ENCODE measurements at places on chromosomes 2 and 18. TPM values are rescaled to one million over a fixed set of nuclear protein-coding genes. Genes with fewer than 3 reads are reported as not detected.

The DLGAP1 gene
- not detected for total RNA-seq

The GREB1L gene
- not detected for total RNA-seq

DNA sequence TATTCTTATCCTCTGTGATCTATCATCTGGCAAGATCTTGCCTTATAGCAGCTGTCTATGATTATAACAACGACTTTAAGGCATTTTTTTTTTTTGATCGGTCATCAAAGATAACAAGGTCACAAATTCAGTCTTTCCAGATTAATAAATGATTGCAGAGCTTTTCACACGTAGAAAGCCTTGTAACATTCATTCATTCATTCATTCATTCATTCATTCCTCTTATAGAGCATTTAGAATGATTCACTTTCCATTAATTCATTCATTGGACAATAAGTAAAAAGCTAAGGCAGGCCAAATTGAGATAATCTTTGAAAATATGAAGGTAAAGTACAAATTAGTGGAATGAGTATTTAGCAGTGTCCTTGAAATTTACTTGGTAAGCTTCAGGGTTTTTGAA is 223.7 kb downstream of the NUP35 start:
- no peaks in the 10 kb centered on the region for H3K4me1 ChIP-seq
- no peak overlapping the region for H3K27ac ChIP-seq
- no peak for DNase-seq
- H3K36me3 ChIP-seq: no peaks in the 10 kb centered on the region
- no peaks in the 10 kb centered on the region for H3K27me3 ChIP-seq

GRCh38 chr2:99851811-99852210 is 290.6 kb downstream of the AFF3 start:
- no peak overlapping the region for H3K27ac ChIP-seq
- no peak overlapping the region for H3K4me3 ChIP-seq
- H3K27me3 ChIP-seq: peaks cover 1% of the 10 kb centered on the region
- H3K36me3 ChIP-seq: no peaks in the 10 kb centered on the region
- H3K4me1 ChIP-seq: no peaks in the 10 kb centered on the region
- no peak for DNase-seq

DNA sequence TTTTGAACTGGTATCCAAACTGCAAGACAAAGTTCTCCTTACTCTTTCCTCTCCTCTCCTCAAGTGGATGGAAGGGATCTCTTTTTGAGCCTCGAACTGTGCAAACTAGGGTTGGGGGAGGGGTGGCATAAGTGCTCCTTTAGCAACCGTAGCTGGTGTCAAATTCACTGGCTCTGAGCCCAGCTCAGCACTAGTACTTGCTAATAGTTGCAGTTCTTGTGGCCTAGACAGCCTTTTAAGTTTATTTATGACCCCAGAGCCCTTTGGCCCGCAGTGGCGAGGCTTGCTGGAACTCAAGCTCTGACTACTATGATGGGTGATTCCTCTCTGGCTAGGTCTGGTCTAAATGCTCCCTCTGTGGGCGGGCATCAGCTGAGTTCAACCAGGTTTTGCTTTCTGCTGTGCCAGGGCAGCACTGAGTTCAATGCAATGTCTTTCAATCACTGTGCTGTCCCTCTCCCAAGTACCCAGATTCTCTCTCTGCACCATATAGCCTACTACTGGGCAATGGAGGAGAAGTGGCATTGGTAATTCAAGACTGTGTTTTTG is 528.4 kb upstream of the SYT4 start:
- no peaks in the 10 kb centered on the region for H3K36me3 ChIP-seq
- H3K4me1 ChIP-seq: no peaks in the 10 kb centered on the region
- H3K4me3 ChIP-seq: no peak overlapping the region
- no peak overlapping the region for H3K27ac ChIP-seq
- no peaks in the 10 kb centered on the region for H3K27me3 ChIP-seq

DNA sequence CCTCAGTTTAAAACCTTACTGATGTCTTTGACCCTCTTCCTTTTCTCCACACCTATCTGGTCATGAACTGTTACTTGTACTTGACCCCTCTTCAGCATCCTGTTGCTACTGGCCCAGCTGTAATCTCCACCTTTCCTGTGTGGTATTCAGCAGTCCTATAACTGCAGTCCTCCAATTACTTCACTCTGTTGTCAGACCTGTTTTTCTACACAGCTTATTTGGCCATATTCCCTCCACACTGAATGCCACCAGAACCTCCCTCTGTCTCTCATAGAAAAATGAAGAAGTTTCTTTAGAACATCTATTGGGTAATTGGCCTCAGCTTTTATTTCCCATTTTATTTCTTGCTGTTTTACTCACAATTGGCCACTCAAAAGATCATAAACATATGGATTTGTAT is 155.4 kb downstream of the ASXL3 start:
- H3K36me3 ChIP-seq: no peaks in the 10 kb centered on the region
- no peaks in the 10 kb centered on the region for H3K4me1 ChIP-seq
- DNase-seq: no peak
- H3K27ac ChIP-seq: no peak overlapping the region
- no peak overlapping the region for H3K4me3 ChIP-seq
- no peaks in the 10 kb centered on the region for H3K27me3 ChIP-seq

DNA sequence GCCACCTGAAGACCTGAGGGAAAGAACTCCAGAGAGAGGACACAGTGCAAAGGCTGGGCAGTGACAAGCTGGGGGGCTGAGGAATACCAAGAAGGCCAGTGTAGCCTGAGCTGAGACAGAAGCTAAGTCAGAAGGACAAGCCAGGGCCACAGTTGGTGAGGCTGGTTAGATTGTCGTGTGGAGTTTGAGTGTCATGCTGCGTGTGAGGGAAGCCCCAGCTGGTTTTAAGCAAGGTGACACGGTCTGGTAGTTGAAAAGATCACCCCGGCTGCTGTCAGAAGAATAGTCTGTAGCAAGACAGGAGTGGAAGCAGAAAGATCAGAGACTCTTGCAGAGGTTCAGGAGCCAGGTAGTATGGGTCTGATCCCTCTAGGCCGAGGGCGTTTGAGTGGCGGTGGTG is 50.6 kb upstream of the RMDN2 start:
- no peak for DNase-seq
- H3K4me3 ChIP-seq: no peak overlapping the region
- peaks cover 2% of the 10 kb centered on the region for H3K27me3 ChIP-seq
- H3K36me3 ChIP-seq: peaks cover 2% of the 10 kb centered on the region

DNA sequence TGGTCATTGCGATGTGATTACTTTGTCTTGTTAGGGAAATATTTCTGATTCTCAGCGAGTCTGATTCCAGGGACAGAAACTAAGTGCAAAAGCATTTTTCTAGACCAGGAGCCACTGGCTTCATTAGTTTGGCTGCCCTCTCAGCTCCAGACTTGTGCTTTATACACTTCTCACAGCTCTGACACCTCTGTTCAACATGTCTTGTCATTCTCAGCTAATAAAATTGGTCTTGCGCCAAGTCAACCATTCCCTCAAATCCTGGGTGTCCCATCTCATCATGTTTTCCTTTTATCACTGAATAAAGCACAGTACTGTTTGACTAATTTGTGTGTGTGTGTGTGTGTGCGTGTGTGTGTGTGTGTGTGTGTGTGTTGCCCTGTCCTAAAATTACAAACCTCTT is 215.5 kb upstream of the EPHA4 start:
- no peaks in the 10 kb centered on the region for H3K27me3 ChIP-seq
- no peaks in the 10 kb centered on the region for H3K4me1 ChIP-seq
- DNase-seq: no peak
- H3K27ac ChIP-seq: no peak overlapping the region

- no peak overlapping the region for H3K27ac ChIP-seq
- no peak overlapping the region for H3K4me3 ChIP-seq
- H3K4me1 ChIP-seq: no peaks in the 10 kb centered on the region
Observed at GRCh38 chr18:46458472-46458871, 198.5 kb downstream of the LOXHD1 start.

- no peak overlapping the region for H3K4me3 ChIP-seq
- no peaks in the 10 kb centered on the region for H3K36me3 ChIP-seq
- DNase-seq: no peak
- no peaks in the 10 kb centered on the region for H3K27me3 ChIP-seq
Observed at GRCh38 chr2:182319556-182320505, 107.0 kb downstream of the PDE1A start.

GRCh38 chr18:12369211-12369610 is 7.8 kb downstream of the AFG3L2 start:
- no peak overlapping the region for H3K4me3 ChIP-seq
- DNase-seq: no peak
- no peak overlapping the region for H3K27ac ChIP-seq
- peaks cover 54% of the 10 kb centered on the region for H3K36me3 ChIP-seq

DNA sequence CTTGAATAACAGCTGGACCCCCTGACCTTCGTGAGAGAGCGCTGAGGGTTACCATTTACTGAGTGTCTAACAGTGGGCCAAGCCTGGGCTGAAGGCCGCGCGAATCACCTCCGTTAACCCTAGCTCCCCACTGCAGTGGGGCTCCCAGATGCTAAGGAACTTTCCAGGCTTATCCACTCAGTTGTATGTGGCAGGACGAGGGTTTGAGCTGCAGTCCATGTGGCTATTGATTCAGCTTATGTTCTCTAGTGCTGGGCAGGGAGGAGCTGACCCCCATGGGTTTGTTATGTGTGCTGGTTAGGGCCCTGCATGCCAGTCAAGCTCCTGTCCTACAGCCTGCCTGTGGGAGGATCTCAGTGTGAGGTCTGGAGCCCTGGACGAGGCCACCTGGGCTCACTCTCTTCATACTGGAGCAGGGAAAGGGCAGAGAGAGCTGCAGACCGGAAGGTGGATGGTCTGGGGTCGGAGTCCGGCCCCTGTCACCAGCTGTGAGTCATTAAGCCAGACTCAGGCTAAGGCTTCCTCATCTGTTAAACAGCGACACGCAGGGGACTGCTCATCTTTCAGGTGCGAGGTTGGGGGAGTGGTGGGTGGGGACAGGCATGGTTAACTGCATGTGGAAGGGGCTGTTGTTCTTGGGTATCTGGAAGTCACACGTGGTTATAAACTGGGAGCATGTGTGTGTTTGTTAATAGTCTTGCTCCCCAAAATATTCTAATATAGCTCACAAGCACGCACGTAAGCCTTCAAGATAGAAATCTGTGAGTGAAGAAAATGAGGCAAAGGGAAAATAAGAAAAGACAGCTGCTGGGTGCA is 6.6 kb downstream of the PSD4 start:
- peak overlapping the region; percentile 63 for H3K4me3 ChIP-seq
- H3K27ac ChIP-seq: peak overlapping the region; percentile 75

- no peaks in the 10 kb centered on the region for H3K36me3 ChIP-seq
- H3K27ac ChIP-seq: no peak overlapping the region
- peaks cover 4% of the 10 kb centered on the region for H3K27me3 ChIP-seq
- no peak for DNase-seq
- H3K4me1 ChIP-seq: no peaks in the 10 kb centered on the region
Observed at GRCh38 chr2:196383799-196384198, 212.4 kb upstream of the STK17B start.

DNA sequence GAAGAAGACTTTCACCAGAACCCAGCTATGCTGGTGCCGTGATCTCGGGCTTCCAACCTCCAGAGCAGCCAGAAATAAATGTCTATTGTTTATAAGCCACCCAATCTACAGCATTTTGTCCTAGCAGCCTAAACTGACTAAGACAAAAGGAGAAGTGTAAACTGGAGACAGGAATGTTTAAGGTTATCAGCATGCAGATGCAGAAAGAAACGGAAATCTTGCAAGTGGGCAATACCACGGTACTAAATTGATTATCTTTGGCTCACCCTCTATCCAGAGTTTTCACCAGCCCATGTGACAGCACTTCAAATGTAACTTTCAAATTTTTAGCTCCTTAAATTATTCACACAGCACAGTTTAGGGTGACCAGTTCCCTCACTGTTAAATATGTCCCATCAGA is 5.7 kb upstream of the CAPN14 start:
- peaks cover 21% of the 10 kb centered on the region for H3K27me3 ChIP-seq
- no peak overlapping the region for H3K4me3 ChIP-seq
- no peak for DNase-seq
- peaks cover 18% of the 10 kb centered on the region for H3K4me1 ChIP-seq
- no peaks in the 10 kb centered on the region for H3K36me3 ChIP-seq

DNA sequence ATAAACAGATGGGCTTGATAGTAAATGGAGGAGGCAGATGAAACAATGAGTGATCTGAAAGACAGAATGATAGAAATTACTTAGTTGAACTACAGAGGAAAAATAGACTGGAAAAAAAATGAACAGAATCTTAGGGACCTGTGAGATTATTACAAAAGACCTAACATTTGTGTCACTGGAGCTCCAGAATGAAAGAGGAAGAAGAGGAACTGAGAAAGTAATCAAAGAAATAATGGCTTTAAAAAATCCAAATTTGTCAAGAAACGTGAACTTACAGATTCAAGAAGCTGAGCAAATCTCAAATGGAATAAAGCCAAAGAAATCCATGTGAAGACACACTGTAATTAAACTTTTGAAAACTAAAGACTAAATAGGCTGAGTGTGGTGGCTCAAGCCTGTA is 28.3 kb downstream of the EVA1A start:
- DNase-seq: no peak
- H3K36me3 ChIP-seq: no peaks in the 10 kb centered on the region
- H3K4me3 ChIP-seq: no peak overlapping the region

DNA sequence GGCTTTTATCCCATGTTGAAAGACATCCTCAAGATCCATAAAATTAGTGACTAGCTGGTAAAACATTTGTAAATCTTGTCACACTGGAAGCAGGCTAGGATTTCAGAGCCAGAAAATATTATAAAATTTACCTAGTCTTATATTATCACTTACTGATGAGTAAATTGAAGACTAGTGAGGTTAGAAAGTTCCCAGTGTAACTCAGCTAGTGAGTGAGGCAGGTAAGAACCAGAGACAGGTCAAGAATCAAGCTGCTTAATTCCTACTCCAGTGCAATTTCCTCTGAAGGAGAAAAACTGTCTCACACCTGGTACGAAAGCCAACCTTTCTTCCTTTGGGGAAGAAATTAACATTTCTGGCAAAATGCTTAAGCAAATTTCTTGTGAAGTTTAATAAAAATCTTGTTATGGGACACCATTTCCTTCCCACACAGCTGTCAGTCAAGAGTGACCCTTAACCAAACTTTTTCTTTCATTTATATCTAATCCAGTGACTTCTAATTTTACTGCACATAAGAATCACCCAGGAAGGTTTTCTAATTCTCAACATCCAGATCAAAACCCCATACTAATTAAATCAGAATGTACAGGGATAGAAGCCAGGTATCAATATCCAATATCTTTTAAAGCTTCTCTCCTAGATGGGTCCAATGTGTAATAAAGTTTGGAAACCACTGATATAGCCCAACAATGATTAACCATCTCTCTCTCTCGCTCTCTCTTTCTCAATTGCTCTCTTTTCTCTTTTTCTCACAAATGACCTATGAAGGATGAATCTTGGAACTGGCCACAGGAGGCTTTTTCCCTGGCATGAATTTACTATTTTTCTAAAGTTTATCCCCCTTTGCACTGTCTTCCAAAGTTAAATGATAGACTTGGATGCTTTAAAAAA is 264.3 kb upstream of the SLC39A10 start:
- no peak overlapping the region for H3K27ac ChIP-seq
- H3K36me3 ChIP-seq: peaks cover 4% of the 10 kb centered on the region
- no peaks in the 10 kb centered on the region for H3K4me1 ChIP-seq
- no peaks in the 10 kb centered on the region for H3K27me3 ChIP-seq
- H3K4me3 ChIP-seq: no peak overlapping the region
- DNase-seq: no peak

GRCh38 chr2:168165985-168166901 is 81.2 kb downstream of the STK39 start:
- H3K36me3 ChIP-seq: peaks cover 53% of the 10 kb centered on the region
- no peaks in the 10 kb centered on the region for H3K27me3 ChIP-seq
- peaks cover 45% of the 10 kb centered on the region for H3K4me1 ChIP-seq
- peak overlapping the region; percentile 86 for H3K27ac ChIP-seq
- peak overlapping the region; percentile 22 for H3K4me3 ChIP-seq
- DNase-seq: no peak
